ENCODE measurements at places on chromosomes 1 and 21.

GRCh38 chr21:38386967-38387366, 111.3 kb downstream of the ERG start:
- DNase-seq, result no peak

DNA sequence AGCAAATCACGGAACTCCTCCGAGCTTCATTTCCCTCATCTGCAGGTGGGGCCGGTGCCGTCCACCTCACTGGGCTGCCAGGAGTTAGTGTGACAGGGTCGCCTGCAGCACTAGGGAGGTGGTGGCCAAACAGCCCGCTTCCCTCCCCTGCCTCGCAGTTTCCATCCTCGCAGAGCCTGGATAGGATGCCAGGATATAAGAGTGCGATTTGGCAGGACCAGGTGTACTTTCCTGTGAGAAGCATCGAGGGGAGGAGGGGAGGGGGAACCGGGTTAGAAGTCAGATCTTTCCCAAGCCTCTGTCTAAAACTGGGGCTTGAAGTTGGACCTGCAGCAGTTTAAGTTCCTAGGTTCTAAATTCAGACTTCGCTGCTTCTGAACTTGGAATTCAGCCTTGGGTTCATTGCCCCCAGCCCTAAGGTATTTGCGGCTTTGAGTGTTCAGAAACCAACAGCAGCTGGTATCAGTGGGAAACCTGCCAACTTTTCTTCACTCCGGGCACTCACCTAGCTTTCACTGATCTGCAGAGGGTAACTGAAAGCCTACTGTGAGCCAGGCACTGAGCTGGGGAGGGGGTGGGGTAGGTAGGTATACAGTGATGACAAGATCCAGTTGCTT, 1.7 kb upstream of the JUN start:
- no peak for DNase-seq

GRCh38 chr21:20814090-20814489, 184.1 kb upstream of the NCAM2 start:
- DNase-seq, result no peak

- no peak for DNase-seq
These were observed 1.2 kb upstream of the C1orf54 start for GRCh38 chr1:150271291-150271959.

GRCh38 chr1:147758379-147759100, 1.9 kb downstream of the GJA5 start:
- DNase-seq, result no peak

DNA sequence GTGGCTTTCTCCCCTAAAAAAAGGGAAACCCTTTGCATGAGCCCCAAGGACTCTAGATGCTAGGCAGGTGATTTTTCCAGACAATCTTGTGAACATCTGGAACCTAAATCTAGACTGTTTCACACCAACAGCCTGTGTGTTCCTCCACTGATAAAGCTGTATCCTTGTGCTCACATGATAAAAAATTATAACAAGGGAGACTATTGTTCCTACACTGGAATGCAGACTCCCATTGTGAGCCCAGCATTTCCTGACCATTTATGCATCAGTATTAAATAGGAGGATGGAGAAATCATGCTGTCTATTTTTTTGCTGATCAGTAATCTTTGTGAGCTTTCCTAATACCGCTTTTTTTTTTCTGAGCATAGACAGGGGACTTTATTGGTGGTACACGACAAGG, 52.5 kb downstream of the ZNF697 start:
- DNase-seq, result no peak
